Inflammatory macrophage (primary cell): ENCODE measurements at places on chromosomes 16 and 17.

DNA sequence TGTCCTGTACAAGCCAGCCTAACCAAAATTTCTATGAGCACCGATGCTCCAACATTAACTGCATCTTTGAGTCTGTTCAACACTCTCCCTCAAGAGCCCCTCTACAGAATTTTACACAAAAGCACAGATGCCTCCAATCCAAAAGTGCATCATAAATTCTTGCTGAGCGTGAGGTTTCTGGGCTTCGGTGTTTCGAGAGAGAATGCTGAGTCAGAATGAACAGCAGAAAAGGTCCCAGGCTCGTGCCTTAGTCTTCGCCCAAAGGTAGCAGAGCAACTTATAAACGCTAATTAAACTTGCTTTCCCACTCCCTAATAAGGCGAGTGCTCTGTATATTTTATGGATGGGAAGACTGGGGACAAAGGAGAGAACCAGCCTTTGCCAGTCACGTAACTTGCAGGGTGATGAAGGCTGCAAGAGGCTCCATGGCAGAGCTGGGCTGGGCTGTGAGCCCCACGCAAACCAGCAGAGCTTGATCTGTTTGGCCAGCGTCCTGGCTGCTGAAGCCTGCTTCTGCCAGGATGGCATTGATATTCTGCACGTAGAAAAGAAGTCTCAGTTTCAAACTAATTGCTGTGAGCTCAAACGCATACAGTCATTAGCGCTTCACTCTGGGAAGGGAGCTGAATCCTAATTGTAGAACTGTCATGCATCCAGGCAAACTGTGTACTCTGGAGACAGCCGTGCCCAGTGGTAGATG is 138.5 kb downstream of the DNAH9 start:
- no peak for DNase-seq

DNA sequence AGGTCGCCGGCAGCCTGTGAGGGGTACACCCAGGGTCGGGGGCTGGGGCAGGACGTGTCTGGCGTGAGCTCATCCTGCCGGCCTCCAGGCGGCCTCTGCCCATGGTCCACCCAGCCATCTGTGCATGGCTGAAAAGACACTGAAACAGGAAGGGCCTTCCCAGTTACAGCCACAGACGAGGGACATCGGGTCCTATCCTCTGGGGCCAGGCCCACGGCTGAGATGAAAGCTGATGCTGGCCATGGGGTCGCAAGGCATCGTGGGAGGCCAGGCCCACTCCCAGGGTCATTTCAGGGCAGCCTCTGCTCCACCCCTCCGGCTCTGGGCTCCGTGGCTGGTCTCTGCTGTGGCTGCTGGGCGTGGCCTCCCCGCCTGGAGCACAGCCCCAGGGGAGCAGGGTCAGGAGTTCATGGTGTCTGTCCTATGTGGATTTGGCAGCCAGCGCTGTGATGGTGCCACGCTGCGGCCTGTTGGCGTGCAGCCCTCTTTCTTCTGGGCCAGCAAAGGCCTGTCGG is 16.6 kb upstream of the ATP6V0C start:
- no peak for DNase-seq

DNA sequence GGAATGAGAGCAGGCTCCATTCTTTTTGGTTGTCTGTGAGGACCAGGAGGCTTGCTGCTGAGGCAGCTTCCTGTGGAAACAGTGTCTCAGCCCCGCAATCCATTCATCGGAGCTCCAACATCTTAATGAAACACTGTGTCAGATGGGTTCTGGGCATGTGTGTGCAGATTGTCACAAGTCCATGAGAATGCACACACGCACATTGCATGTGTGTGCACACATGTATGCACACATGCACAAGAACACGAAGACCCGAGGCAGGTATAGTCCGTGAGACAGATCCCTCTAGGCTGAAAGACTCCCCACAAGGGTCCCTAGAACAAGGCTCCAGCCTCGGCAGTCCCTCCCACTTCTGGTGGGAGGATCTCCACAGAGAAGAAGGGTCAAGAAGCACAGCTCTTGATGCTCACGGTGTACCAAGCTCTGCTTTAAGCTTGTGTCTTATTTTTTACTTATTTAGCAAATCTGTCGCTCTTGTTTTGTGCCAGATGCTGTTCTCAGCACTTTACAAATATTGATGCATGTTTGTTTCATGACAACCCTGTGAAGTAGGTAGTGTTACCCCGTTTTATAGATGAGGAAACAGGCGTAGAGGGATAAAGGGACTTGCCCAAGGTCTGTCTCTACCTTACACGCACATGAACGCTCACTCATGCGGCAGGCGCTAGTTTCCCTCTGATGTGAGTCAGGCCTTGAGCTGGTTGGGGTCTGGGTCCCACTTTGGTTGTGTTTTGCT is 213.1 kb downstream of the SEC14L1 start:
- DNase-seq = no peak

GRCh38 chr17:2796164-2797125 is at the start of gene RAP1GAP2:
TSS of gene RAP1GAP2 (plus strand) at chr17:2796438. CDS start at chr17:2796528, 90 bp downstream.
- DNase-seq = peak; percentile 97

DNA sequence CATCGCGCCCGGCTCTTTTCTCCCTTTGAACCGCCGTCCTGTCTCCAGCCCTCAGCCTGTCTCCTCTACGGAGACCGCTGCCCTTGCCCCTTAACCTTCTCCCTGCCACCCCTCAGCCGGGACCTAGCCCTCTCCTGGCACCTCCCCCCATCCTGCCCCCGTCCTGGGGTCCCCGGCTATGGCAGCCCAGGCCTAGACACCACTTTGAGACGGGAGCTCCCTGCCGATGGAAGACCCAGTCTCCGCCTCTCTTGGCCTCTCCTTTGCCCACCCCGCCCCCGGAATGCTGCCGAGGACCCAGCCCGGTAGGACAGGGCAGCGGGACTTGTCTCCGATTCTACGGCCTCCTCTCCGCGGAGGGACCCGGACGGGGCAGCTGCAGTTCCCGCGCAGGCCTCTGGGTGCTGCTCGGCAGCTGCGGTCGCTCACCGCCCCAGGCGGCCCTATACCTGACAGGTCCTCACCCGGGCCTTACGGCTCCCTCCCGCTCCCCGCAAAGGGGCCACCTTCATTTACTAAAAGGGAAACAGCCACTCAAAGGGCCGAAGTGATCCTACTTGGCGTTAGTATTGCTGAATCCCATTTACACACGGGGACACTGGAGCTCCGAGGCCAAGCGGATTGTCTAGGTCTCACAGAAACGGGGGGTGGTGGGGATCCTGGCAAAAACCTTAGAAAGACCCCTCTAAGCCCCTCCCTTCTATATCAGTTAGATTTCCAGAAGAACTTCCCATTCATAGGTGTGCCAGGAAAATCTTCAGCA is 32.6 kb upstream of the TAC4 start:
- DNase-seq = peak; percentile 65

GRCh38 chr17:6435968-6436367 is 1.0 kb upstream of the AIPL1 start:
- DNase-seq = peak; percentile 74

DNA sequence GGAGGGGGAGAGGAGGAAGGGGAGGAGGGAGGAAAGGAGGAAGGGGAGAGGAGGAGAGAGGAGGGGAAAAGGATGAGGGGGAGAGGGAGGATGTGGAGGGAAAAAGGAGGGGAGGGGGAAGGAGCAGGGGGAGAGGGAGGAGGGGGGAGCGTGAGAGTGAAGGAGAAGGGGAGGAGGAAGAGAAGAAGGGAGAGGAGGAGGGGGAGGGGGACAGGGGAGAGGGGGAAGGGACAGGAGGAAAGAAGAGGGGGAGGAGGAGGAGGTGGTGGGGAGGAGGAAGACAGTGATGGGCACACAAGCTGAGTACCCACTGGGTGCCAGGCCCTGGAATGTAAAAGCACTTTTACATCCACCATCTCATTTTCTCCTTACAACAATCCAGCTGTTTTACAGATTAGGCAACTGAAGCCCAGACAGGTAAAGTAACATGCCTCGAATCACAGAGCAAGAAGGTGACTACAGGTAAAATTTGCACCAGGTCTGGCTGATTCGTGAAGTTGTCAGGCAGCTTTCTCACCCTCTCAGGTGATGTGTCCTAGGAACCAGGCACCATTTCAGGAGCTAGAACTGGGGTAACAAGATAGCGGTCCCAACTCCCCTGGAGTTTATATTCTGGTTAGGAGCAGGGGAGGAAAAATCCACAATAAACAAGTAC is 10.0 kb upstream of the LITAF start:
- DNase-seq = no peak

GRCh38 chr16:22370038-22370820 is 4.2 kb downstream of the CDR2 start:
- no peak for DNase-seq

- no peak for DNase-seq
These were observed 19.1 kb downstream of the CDIP1 start for GRCh38 chr16:4519274-4520058.

DNA sequence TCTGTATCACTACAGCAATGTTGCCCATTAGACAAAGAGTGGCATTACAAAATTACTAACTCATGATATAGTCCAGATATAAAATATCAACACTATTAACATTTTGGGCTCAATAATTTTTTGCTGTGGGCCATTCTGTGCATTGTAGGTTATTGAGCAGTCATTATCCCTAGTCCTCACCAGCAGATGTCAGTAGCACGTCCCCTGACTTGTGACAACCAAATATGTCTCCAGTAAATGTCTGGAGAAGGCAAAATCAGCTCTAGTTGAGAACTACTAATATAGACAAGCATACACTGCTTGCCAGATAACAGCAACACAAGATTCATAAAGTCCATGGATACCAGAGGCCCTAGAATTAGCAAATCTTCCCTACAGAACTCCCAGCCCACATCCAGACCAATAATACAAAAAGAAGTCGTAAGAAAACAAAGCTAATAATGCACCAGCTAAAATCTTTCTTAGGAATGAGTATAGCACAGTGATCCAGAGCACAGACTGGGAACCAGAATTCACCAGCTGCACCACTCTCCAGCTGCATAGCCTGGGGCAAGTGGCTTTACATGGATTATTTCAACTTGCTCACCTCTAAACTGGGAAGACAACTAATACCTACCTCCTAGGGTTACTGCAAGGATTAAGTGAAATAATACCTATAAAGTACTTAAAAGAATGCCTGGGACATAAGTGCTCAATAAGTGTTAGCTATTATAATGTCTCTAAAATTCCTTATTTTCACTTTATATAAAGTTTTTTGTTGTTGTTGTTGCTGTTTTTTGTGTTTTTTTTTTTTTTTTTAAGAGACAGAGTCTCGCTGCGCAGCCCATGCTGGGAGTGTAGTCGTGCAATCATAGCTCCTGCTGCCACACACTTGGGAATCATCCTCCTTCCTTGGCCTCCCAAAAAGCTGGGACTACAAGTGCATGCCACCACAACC is 23.7 kb downstream of the HELZ start:
- peak; percentile 66 for DNase-seq

DNA sequence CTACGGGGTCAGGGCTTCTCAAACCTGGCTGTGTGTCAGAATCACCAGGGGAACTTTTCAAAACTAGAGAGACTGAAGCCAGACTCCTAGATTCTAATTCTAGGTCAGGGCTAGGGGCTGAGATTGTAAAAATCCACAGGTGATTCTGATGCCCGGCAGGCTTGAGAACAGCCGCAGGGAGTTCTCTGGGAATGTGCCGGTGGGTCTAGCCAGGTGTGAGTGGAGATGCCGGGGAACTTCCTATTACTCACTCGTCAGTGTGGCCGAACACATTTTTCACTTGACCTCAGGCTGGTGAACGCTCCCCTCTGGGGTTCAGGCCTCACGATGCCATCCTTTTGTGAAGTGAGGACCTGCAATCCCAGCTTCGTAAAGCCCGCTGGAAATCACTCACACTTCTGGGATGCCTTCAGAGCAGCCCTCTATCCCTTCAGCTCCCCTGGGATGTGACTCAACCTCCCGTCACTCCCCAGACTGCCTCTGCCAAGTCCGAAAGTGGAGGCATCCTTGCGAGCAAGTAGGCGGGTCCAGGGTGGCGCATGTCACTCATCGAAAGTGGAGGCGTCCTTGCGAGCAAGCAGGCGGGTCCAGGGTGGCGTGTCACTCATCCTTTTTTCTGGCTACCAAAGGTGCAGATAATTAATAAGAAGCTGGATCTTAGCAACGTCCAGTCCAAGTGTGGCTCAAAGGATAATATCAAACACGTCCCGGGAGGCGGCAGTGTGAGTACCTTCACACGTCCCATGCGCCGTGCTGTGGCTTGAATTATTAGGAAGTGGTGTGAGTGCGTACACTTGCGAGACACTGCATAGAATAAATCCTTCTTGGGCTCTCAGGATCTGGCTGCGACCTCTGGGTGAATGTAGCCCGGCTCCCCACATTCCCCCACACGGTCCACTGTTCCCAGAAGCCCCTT is 10.9 kb downstream of the STH start:
- no peak for DNase-seq

DNA sequence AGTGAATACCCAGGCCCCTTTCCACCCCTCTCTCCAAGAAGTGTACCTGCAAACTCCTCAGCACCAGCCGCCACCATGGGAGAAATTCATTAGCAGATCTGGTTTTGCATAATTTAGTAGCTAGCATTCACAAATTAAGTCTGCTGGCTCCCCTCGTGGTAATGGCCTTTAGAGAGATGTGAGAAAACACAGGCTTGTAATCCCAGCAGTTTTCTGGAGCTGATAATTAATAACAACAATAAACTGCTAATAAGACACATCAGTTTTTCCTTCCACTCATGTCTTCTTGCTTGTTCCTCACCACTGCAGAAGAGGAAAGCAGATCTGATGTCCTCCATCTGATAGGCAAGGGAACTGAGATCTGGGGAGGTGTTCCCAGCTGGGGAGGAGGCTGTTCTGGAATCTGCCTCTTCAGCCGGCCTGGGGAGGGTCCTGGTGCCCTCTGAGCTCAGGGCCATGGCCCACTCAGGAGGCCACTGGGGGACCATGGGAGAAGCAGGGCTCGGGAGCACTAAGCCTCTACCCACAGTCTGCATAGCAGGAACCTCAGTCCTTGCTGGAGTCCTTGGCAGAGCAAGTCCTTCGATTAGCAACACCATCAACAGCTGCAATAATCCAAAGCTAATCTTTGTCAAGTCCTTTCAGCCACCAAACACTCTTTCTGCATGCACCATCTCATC is 74.2 kb upstream of the DNAJA2 start:
- no peak for DNase-seq

- DNase-seq = no peak
These were observed 91.2 kb upstream of the CREBBP start for GRCh38 chr16:3971706-3972105.

DNA sequence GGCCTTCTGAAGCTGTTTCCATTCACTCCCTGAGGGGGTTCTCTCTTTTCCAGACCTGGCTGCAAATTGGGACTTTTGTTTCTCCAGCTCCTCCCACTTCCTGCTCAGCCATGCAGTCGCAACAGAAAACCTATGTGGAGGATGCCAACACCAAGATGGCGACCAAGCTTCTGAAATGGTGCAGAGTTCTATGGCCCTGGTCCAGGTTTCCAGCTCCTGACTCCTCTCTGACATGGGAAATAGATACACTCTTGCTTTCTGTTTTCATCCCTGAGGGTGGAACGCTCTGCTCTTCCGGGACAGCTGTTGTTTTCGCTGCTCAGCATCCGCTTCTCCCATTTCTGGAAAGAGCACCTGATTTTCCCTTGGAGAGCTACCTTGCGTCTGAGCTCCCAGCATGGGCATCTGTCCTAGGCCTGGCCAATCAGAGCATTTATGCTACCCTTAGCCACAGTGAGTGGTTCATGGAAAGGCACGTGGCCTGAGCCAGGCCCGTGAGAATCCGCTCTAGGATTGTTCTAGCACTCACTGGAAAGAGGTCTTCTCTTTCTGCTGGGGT is 8.1 kb downstream of the GPRC5B start:
- DNase-seq = no peak

GRCh38 chr17:66678061-66678460 is 156.9 kb upstream of the CACNG5 start:
- DNase-seq = no peak
